ENCODE measurements at places on chromosomes 16 and 17.

- DNase-seq = no peak
Measured at GRCh38 chr16:64751906-64752305, 370.0 kb downstream of the CDH11 start.

DNA sequence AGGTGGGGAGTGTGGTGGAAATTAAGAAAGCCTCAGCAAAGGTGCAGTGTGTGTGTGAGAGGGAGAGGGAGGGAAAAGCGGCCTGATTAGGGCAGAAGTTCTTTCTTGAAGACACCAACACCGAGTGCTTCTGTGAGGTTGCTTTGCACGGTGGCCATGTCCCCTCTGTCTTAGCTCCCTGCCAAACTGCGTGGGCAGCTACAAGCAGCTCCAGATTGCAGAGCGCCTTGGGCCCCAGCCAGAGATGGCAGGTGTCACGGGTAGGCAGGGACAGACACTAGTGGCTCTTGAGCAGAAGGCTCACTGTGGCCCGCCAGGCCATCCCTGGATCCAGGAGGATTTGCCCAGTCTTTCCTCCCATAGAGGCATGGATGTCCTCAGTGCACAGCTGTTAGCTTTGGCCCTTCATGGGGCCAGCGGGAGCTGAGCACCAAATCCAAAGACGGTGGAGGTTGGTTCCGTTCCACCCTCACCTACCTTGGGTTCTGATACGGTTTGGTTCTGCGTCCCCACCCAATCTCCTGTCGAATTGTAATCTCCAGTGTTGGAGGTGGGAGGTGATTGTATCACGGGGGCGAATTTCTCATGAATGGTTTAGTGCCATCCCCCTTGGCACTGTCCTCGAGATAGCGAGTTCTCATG, 21.4 kb downstream of the KIAA0513 start:
- peak; percentile 84 for DNase-seq

DNA sequence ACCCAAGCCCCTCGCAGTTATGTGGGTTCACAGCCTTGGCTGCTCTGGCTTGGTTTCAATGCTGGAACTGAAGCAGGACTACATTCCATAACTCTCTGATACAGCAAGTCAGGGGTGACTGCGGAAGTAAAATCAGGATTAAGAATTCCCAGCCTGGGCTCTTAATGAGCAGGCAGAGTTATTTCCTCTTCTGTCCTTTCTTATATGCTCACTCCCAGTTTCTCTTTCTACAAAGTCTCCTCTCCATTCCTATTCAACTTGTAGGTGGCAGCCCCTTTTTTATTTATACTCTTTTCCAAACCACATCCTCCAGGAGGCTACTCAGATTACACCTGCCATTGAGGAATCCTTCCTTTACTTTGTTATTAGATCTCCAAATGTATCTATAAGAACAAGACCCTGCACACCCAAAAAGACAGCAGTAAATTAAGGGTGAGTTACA, 40.3 kb downstream of the HOXB1 start:
- DNase-seq = no peak

DNA sequence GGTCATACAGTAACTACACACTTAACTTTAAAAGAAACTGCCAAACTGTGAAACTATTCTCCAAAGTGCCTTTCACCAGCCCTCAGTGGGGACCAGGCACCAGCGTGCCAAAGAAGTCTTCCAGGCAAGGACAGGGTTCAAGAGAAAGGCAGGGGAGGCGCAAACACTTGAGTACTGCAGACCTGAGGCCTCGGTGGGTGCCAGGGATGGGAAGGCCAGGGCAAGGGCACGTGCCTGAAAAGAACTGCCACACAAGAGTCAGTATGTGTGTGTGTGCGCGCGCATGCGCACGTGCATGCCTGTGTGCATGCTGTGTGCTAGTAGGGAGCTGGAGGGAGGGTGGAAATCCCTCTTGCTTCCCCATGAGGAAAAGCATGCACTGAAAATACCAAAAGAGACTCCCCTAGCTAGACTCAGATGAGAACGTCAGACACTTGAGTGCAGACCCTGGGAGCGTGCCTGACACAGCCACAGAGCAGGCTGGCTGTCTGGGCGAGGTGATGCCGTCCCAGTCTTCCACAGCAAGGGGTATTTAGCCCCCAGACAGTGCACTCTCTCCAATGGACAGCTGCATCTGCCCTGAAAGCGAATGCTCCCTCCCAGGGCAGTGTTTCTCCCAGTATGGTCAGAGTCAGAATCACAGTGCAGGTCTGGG, 40.1 kb upstream of the GSG1L start:
- no peak for DNase-seq

- DNase-seq = no peak
Measured at GRCh38 chr16:22888791-22889190, 74.8 kb downstream of the HS3ST2 start.

DNA sequence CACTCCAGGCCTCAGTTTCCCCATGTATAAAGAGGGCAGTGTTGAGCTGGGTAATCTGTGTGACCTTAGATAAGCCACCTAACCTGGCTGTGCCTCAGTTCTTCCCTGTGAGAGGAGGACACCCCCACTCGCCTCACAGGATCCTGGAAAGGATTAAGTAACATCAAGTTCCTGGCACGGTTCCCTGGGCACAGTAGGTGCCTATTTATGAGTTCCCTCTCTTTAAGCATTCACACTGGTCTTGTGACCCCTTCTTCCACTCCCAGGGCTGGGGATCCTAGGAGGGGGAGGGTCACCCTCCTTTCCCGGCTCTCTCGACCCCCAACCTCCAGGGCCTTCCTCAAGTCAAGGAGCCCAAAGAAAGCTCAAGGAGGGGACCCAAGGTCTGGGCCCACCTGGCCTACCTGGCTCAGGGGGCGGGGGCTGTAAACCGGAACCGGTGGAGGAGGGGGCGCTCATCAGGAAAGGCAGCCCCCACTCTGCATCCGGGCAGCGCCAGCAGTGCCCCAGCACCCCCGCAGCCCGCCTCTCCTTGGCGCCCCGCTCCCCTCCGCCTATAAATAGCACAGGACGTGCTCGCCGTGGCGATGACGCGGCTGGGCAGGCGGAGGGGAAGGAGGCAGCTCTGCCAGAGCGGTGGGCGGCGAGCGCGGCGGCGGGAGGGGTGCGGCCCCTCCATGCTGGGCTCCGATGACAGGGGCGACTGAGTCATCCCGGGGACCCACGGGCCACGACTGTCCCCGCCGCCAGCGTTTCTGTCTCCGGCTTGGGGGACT, 9.4 kb downstream of the RPL19 start:
- peak; percentile 78 for DNase-seq

GRCh38 chr17:66655861-66656260, 179.1 kb upstream of the CACNG5 start:
- DNase-seq = no peak

All from testis (tissue), 5 donors.